Lung (tissue), 17 donors: ENCODE measurements at places on chromosomes 6 and 20. TPM values are rescaled to one million over a fixed set of nuclear protein-coding genes. Genes with fewer than 3 reads are reported as not detected.

DNA sequence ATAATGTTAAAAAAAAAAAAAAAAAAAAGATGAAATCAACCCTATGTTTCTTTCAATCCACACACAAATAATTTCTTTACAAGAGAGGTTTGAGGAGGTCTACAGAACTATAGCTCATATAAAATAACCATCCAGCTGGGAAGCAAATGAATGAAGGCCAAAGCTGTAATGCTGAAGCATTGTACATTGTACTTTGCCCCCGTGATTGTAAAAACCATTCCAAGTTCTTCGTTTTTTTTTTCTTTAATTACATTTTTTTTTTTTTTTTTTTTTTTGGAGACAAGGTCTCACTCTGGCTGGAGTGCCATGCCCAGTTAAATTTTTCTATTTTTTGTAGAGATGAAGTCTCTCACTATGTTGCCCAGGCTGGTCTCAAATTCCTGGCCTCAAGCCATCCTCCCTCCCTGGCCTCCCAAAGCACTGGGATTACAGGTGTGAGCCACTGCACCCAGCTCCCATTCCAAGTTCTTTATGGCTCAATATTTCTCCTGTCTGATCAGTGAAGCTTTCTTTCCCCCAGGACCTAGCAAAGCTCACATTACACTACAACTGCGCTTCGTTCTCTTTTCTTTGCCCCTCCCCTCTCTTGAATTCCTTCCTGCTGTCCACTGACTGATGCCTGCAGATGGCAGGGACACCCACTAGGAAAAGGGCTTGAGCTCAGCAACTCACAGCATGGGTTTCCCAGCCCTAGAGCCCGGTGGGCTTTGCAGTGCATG lies 53.0 kb upstream of the NOP56 start:
- H3K4me3 ChIP-seq, result no peak overlapping the region
- no peak overlapping the region for H3K27ac ChIP-seq
- no peaks in the 10 kb centered on the region for H3K4me1 ChIP-seq
- no peaks in the 10 kb centered on the region for H3K36me3 ChIP-seq

- no peak overlapping the region for H3K27ac ChIP-seq
- DNase-seq, result peak; percentile 61
- peaks cover 19% of the 10 kb centered on the region for H3K4me1 ChIP-seq
- H3K4me3 ChIP-seq, result no peak overlapping the region
- H3K36me3 ChIP-seq, result no peaks in the 10 kb centered on the region
- peaks cover 3% of the 10 kb centered on the region for H3K27me3 ChIP-seq
Observed at GRCh38 chr20:24619212-24619611, 149.8 kb downstream of the SYNDIG1 start.

- H3K4me3 ChIP-seq, result no peak overlapping the region
- no peak for DNase-seq
- no peak overlapping the region for H3K27ac ChIP-seq
Observed at GRCh38 chr6:147933224-147933623, 409.4 kb upstream of the SASH1 start.

GRCh38 chr20:33846291-33846935 lies 35.3 kb downstream of the CHMP4B start:
- H3K27ac ChIP-seq, result no peak overlapping the region
- no peaks in the 10 kb centered on the region for H3K27me3 ChIP-seq
- peaks cover 19% of the 10 kb centered on the region for H3K36me3 ChIP-seq

MUC22 gene
- 0.11 TPM for total RNA-seq
